ENCODE measurements at places on chromosomes 7 and 10.

DNA sequence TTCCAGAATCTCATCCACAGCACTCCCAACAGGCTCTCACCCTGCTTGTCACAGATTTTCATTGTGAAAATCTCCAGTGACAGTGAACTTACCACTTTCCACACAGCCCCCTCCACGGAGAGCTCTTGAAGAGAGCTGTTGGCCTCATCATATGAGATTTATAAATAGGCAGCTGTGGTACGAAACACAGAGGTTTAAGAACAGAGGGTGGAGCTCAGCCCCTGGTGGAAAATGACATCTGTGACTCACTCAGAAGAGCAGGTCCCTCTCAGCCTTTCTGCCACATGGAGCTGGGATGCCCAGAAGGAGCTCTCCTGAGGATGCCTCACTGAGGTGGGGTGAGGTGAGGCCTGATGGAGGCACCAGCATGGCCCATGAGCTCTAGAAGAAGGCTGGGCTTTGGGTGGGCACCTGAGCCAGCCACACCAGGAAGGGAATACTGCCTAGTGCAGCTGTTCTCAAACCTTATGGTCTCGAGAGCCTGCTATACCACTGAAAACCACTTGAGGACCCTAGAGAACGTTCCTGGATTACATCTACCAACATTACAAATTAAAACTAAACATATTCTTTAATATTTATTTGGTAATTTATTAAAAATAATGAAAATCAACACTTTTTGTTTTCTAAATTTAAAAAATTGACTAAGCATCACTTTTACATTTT, 25.8 kb upstream of the EEPD1 start:
- DNase-seq = no peak

GRCh38 chr10:31536302-31536701, 217.3 kb downstream of the ZEB1 start:
- no peak for DNase-seq

DNA sequence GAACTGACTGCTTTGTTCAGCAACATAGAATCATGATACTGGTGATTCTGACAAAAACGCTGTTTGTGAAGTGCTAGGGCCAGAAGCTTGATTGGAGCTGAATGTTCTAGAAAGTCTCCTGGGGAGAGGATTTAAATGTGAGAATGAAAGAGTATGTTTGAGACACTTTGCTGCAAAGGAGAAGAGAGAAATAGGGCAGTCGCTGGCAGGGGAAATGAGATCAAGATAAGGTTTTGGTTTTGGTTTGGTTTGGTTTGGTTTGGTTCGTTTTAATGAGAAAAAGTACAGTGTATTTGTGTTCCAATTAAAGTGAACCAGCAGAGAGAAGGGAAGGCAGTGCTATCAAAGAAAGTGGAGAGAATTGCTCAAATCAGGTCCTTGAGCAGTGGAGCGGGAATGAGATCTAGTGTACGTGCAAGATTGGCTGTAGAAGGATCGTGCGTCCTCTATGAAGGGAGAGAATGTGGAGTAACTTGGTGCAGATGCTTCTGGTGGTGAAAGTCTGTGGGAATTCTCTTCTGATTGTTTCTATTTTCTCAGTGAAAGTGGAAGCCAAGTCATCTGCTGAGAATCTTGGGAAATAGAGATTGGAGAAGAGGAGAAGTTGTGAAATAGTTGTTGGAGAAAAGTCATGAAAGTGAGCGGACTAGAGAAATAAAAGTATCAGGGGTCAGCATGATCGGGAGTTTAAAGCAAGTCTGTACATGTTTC, 270.5 kb downstream of the CCDC3 start:
- DNase-seq = no peak

DNA sequence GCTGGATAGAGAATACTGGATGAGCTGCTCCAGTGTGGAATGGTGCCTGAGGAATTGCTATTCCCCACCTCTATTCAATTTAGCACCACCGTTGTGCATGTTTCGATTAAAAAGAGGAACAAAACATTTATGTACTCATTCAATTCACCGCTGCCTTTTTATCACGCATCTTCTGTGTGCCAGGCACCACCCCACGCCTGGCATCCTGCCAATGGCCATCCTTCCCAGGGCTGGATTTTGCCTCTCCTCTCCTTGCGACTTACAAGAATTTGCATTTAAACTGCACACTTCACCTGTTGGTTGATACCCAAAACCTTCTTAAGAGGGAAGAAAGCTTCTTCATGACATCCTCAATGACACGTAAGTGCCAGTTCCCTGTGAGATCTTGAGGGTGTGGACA, 110.2 kb upstream of the DPP6 start:
- DNase-seq = no peak

DNA sequence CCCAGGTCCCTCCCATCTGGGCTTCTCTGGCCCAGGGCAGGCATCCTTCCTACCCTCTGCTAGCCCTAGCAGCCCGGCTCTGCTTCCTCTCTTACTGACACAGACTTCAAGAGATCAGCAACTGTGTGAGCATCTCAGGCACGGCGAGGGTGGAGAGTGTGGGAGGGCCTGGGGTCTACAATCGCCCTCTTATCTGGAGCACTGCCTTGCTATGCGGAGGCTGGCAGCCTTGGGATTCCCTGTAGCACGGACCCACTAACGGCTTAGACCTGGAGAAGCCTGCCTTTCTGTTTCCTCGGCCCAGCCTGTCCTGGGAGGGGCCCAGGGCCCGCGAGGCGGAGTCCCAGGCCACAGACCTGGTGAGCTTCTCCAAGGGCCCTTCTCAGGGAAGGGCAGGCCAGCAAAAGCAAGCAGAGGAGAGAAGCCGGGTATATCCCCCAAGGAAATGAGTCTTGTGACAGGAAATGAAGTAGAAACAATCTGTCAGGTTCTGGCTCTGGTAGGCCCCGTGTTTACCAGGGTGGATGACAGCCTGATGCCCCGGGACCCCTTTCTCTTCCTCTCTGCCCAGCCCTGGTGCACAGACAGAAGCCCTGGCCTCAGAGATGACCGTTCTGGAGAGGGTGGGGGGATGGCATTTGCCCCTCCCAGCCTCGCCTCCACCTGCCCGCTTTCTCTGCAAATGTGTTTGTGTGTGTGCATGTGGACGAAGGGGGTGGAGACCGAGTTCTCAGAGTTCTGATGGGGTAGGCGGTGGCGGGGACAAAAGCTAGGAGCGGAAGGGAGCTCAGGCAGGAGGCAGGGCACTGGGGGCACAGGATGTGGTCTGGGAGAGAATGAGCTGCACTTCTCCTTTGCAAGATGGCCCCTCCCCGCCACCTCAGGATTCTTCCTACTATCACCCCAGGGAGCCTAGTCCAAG, 2.5 kb downstream of the LRCH4 start:
- DNase-seq = peak; percentile 54

DNA sequence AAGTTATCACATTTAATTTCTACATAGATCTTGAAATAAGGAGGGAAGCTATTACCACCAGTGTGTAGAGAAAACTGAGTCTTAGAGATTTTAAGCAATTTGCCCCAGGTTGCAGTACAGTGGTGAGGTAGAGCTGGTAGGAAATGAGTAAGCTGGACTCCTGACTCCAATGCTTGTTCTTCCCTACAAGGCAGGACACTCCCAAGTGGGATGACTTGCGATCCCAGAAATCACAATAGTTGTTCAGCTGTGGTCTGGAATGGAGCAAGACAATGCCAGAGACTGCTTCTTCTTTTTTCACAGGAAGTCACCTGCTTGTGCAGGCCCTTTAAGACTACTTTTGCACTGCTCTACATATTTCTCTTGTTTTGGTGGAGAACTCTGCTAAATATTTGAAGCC, 327.2 kb upstream of the BMPER start:
- peak; percentile 25 for DNase-seq

DNA sequence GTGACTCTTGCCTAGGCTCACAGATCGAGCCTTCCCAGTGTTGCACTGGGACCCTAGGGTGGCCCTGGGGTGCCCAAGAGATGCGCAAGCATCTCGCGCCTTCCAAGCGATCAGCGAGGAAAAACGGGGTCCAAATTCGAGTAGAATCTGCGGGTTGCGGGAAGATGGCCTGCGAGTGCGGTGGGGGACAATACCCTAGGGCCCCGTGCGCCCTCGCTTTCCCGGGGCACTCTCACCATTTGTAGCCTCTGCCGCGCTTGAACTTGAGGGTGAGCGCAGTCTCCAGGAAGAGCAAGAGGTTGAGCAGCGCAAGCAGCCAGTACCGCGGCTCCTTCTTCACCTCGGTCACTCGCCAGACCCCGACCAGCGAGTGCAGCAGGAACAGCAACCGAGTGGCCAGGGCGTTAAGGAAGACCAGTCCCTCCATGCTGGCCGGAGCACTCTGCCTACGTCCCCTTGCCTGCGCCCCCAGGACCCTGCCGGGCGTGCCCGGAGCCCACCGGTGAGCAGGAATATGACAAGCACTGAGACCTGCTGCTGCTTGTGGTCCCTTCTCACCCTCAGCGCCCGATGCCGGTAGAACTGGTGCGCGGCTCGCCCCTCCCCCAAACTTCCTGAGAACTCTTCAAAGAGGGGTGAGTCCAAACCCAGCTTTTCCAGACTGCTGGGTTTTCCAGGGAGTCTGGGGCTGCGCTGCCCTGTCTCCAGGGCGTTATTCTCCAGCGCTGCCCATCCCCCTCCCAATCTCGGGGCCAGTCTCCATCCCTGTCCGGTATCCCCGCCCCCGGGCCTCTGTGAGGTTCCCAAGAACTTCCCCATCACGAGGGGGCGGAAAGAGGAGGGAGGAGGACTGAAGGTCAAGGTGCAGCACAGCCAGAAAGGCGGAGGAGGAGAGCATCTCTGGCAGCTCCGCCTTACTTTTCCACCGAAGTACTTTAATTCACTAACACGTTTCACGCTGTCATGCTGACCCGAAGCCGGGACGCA, at the start of gene TMEM26:
Gene TMEM26, minus strand, starts transcription at position 727 of the 987 bp plus-strand sequence. Its CDS starts 300 bp downstream, at position 427.
- DNase-seq = peak; percentile 34

All from ELR (cell line).